ENCODE measurements at places on chromosomes 2 and 18.

- DNase-seq = no peak
Measured at GRCh38 chr18:46268671-46269070, 164.5 kb downstream of the HAUS1 start.

GRCh38 chr2:39837856-39838453 is 58.9 kb upstream of the THUMPD2 start:
- DNase-seq = no peak

DNA sequence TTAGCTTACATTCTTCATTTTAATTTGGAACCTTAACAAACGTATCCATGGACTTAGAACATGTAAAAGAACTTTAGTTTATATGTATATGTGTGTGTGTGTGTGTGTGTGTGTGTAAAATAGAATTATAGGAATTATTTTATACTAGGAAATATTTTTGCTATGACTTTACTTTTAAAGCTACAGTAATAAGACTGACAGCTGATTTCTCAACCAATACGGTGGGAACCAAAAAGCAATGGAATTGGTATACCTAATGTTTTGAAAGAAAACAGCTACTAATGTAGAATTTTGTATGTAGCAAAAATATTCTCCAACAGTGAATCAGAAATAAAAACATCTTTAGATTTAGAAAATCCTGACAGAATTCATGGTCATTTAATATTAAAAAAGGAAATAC is 146.5 kb upstream of the ARL4C start:
- DNase-seq = no peak

DNA sequence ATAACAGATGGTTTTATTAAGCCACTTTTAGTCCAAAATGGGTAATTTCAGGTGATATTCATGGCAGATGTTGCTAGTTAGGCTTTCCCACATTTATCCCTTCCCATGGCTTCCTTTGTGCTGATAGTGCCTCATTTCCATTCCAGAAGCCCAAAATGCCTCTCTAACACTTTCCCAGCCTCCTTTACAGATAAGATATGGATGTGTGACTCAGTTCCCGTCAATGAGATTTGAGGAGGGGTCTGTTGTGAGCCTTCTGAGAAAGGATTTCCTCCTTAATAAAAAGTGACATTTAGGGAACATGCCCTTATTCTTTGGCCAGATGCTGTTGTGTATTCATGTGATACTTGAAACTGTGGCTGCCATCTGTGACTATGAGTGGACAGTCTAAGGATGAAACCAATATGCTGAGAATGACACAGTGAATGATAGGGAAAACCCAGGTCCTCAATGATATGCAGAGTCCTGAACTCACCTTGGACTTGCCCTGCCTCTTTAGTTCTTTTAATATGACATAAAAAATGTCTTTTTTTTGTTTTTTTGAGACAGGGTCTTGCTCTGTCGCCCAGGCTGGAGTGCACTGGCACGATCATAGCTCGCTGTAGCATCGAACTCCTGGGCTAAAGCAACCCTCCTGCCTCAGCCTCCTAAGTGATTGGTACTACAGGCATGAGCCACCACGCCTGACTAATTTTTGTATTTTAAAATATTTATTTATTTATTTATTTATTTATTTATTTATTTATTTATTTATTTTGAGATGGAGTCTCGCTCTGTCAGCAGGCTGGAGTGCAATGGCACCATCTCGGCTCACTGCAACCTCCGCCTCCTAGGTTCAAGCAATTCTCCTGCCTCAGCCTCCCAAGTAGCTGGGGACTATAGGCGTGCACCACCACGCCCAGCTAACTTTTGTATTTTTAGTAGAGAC is 5.8 kb upstream of the ACSL3 start:
- DNase-seq = no peak

GRCh38 chr2:176647325-176648165 is 378.3 kb downstream of the MTX2 start:
- no peak for DNase-seq

GRCh38 chr2:144607099-144607498 is 87.2 kb upstream of the ZEB2 start:
- no peak for DNase-seq

DNA sequence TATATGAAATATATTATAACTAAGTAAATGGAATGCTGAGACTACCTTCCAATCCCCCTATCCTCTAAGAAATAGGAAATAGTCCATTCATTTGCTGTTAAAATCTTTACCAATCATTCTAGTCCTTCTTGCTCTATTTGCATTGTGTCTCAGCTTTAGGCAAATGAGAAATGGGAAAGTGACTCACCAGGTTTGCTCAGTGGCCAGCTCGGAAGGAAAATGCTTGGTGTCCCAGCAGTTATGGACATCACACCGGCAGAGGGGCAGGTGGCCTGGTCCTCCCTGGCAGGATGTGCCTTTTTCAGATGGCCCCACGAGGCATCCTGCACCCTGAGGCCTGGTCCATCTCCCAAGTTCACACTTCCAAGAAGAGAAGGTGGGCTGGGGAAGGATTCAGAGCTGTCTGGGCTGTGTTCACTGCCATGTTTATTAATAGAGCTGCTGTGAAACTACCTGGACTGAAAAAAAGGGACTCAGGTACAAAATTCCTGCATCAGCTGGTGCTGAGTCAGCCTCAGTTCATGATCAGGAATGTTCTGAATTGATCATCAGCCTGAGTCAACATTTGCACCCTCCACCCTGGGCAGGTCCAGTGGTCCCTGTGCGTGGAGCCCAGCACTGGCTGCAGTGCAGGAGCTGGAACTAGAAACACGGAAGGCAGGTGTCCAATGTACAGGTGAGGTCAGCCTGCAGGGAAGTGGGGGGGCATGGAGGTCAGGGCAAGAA is 60.1 kb upstream of the ARL4C start:
- DNase-seq = no peak

DNA sequence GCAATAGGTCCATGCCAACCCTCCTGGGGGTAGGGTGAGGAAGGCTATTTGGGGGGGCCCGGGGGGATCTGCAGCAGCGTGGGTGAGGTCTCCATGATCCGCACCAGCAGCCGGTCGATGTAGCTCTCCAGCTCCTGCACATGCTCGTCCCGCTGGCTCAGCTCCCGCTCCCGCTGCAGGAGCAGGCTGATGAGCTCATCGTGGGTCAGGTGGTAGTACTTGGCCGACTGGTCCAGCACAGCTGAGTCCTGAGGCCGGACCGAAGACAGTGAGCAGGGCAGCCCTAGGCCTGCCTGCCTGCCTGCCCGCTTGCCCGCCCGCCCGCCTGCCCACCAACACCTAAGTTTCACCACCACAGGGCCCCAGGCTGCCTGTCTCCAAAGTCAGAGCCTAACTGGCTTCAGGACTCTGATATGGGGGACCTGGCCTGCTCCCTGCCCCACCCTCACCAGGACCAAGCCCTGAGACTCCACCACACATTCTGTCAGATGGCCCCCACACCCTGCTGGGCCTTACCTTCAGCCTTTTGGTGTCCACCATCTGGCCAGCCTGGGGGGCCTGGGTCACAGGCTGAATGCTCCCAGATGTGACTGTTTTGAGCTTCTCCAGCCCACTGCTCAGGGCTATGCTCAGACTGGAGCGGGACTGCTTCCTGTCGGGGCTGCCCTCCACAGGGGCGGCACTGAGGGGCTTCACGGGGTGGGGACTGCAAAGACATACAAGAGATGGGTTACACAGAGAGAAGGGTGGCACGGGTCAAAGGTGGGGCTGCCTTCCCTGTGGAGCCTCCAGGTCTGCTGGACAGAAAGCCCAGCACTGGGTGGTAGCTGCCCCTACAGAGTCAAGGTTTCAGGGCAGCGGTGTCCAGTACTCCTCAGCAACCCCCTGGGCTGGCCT is 4.2 kb upstream of the SFXN5 start:
- no peak for DNase-seq

Data from brain pericyte (primary cell).